GM18507 (cell line): ENCODE measurements at places on chromosomes 7 and 10.

- DNase-seq = no peak
Observed at GRCh38 chr10:131396121-131397050, 84.9 kb upstream of the TCERG1L start.

DNA sequence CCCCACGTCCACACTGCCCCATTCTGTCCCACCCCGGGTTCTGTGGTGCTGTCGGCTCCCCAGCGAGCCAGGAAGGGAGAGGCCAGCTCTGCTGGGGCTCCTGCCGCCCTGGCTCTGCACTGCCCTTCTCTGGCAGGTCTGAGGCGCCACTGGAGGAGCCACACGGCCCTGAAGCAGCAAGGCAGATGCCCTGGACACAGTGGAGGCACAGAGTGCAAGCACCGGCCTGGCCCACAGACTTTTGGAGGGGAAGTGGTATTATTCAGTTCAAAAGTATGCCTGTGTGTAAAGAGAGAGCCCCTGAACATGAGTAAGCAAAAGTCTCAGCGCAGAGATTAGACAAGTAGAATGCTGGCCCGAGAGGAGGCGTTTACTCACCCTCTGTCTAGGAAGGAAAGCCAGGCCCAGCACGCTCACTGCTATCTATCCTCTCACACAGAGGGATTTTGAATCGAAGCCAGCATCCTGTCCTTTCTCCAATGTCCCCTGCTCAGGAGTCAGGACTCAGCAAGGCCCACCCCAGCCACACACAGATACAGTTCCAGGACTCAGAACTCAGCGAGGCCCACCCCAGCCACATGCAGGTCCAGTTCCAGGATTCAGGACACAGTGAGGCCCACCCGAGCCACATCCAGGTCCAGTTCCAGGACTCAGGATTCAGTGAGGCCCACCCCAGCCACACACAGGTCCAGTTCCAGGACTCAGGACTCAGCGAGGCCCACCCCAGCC lies 115.0 kb downstream of the EGFR start:
- no peak for DNase-seq

DNA sequence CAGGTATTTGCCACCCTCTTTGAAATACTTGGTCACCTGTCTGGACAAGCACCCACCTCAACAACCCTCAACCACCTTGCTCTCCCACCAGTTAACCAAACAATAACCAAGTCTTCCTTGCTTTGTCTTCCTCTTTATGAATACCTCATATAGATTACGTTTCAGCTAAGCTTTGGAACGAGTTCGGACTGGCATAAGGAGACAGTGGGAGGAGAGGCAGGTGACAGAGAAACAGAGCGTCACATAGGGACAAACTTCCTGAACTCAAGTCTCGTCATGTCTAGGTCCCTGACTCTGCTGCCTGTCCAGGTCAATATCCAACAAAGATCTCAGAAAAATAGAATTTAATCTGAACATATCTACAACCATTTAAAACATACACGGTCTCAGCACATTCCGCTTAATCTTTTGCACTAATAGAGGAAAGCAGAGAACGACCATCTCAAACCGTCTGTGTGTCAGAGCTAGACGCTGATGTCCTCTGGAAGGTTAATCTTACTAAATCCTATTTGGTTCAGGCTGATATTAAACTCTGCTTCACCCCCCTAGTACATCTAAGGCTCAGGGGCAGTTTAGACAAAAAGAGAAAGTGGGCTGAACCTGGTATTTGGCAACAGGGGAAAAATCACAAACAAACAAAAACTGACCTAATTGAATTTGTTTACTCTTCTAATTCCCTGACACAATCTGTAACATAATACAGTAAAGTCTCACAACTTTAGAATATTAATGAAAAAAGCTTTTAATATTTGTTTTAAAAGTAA lies 26.4 kb upstream of the SVOPL start:
- no peak for DNase-seq

- DNase-seq = no peak
Observed at GRCh38 chr7:26199301-26200037, 1.1 kb downstream of the HNRNPA2B1 start.

DNA sequence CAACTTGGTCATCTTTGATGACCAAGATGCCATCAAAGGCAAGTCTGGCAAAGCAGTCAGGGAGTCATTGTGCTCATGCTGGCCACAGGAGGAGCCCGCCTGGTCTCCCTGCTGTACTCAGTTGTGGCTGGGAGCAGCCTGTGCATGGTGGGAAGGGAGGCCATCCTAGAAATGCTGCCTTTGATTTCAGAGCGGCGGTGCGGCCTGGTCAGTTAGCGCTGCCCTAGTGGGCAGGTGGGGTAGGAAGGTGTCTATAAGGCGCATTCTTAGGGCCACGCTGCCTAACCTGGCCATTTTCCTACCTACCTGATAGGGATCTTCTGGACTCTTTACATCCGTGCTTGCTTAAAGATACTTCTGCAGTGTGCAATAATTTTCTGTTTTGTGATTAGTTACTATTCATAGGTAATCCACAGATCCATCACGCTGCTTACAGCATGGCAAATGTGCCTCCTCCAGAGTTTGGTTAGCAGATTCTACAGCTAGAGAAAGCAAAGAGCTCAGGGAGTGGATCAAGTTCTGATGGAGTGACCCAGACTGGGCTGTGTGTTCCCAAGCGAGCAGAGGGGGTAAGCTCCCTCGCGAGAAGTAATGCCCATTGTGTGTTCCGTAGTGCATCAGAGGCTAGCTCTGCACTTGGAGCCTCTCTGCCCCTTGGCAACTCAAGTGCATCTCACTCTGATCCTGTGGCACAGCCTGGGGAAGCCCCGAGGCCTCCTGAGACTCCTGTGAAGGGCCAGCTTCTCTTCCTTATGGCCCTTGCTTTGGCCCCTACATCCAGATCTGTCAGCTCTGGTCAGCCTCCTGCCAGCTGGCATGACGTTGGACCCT lies 970.1 kb upstream of the ZNF722 start:
- no peak for DNase-seq

DNA sequence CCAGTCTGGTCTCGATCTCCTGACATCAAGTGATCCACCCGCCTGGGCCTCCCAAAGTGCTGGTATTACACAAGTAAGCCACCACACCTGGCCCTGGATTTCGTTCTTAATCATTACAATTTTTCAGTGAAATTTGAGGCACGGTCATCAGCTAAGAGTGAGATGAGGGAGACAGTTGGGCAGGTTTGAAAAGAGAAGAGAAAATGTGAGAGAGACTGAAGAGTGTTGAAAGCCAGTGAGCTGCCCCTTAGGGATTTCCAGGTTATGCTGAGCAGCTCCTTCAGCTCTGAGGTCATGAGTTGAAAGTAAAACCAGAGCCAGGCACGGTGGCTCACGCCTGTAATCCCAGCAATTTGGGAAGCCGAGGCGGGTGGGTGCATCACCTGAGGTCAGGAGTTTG lies 5.9 kb upstream of the UPF2 start:
- no peak for DNase-seq
